NCI-H2107 (cell line): ENCODE measurements at places on chromosomes 2 and 18.

DNA sequence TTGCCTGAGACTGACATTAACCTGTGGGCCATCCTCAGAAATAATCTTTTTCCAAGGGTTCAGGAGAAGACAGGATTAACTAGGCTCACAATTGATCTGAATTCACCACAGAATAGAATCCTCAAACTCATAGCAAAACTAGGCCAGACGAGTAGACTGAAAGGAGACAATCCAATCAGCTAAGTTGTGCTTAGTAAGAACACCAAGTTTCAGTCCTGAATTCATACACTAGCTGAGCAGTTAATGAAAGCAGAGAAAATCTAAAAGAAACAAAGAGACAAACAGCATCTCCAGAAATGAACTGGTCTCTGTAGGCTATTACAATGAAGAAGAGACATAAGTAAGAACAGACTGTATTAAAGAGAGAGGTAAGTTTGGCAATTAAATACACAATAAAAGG lies 89.5 kb downstream of the GORASP2 start:
- DNase-seq = no peak

- DNase-seq = no peak
Observed at GRCh38 chr18:74115046-74115445, 32.6 kb downstream of the FBXO15 start.

DNA sequence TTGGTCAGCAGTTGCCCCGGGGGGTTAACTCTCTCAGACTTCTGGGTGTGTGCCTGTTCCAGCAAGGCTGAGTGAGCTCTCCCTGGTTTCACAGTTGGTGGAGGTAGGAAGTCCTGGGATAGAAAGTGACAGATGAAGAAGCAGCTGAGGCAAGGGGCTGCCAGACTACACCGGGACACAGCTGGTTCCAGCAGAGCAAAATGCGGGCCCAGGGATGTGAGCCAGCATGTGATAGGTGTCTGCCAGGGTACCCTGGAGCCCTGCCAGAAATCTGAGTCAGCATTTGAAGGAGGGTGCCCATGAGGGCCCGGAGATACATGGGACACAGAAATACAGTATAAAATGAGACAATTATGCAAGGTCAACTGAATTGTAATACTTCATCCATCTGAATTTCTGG lies 79.3 kb upstream of the LGALSL start:
- no peak for DNase-seq

DNA sequence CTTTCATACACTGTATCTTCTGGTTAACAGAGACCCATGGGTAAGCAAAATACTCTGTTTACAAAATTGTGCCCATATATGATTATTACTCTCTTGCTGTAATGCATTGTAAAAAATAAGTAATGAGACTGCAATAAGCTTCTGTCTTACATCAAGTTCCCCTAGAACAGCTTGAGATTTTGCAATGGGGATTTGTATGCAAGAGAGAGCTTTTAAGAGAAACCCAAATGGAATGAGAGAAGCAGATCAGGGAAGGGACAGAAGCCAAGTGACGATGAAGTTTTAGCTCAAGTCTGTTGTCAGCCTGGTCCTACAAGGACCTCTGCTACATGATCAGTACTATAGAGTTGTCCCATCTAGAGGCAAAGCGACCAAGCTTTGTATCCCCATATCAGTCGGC lies 218.1 kb upstream of the VWC2L start:
- DNase-seq = no peak

- DNase-seq = no peak
Observed at GRCh38 chr2:199490049-199490448, 32.3 kb upstream of the SATB2 start.

- no peak for DNase-seq
Observed at GRCh38 chr2:45984896-45985473, 312.2 kb upstream of the EPAS1 start.

DNA sequence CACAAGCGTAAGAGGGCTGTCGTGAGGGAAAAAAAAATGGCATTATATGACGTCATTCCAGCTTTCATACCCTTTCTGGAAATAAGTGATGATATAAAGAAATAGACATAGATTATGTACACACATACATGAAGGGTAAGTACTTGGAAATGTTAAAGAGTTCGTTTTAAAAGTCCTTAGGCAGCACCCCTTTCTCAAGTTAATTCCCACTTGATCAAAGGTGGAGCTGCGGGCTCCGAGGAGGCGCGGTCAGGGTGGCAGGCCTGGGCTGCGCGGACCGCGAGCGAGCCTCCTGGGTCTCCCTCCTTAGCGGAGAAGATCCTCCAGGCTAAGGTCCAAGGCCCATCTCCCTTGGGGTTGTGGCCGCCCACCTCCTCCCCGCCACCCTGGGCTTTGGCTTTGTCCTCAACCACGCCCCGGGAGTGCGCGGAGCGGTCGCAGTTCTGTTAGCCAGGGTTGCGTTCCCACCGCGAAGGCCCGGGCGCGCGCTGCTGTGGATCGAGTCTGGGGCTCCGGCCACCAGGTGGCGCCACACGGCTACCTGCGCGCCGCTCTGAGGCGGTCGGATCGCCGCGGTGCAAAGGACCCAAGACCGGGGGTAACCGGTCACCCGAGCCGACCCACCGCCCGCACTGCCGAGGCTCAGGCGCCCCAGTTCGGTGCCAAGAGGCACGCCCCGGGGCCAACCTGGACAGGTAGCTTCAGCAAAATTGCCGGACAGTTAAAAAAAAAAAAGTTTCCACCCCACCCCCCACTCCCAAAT lies 66.8 kb downstream of the HNRNPLL start:
- peak; percentile 32 for DNase-seq

- DNase-seq = no peak
Observed at GRCh38 chr2:156325688-156326525, 6.6 kb downstream of the NR4A2 start.

- DNase-seq = no peak
Observed at GRCh38 chr2:9261231-9261883, 54.7 kb downstream of the ASAP2 start.

DNA sequence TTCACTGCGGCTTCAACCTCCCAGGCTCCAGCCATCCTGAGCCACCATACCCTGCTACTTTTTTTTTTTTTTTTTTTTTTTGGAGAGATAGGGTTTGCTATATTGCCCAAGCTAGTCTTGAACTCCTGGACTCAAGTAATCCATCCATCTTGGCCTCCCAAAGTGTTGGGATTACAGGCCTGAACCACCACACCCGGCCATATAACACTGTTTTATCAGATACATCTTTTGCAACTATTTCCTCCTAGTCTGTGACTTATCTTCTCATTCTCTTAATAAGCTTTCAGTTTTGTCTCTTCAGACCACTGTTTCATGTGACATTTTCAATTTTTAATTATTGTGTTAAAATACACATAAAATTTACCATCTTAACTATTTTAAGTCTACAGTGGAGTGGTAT lies 35.7 kb upstream of the FAM117B start:
- no peak for DNase-seq
